ENCODE measurements at places on chromosomes 3 and 15.
A peak's percentile ranks its signal among the peaks of the same experiment; 100 is the strongest.

- DNase-seq, result no peak
Measured at GRCh38 chr15:76056931-76057330, 2.9 kb upstream of the TMEM266 start.

GRCh38 chr3:43748179-43748578, 57.4 kb downstream of the ABHD5 start:
- no peak for DNase-seq

GRCh38 chr3:21750080-21750696, 822 bp downstream of the ZNF385D start:
- DNase-seq, result no peak

DNA sequence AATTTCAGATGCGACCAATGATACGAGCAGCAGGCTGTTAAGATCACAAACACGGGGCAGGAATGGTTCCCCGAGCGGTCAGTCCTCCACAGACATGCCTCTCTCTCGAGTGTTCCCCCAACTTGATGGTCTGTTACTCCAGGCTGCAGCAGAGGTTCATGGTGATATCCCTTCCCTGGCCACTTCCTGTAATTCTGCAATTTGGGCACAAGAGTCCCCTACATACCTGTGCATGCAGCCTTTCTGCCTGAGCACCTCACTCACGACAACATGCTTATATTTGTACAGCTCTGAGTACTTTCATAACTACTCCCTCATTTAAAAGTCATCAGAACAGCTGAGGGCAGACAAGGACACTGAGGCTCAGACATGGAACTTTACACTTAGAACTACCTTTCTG, 408.1 kb upstream of the NR2F2 start:
- DNase-seq, result no peak

GRCh38 chr15:26941489-26941888, 29.5 kb upstream of the GABRG3 start:
- DNase-seq, result no peak

DNA sequence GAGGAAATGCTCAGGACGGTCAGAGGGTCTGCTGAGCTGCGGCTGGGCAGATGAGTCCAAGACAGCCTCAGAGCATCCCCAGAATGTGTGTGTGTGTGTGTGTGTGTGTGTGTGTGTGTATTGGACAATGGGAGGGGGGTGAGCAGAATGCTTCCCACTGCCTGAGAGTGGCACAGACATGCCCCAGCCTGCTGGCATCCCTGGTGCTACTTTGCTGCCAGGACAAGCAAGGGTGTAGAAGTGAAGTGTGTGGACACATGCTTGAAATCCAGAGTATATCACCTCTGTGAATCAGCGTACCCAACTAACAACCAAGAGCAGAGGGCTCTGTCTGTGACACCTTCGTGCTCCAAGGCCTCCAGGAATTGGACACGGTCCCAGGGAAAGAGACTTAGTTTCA, 76.3 kb downstream of the SLC9A9 start:
- no peak for DNase-seq

DNA sequence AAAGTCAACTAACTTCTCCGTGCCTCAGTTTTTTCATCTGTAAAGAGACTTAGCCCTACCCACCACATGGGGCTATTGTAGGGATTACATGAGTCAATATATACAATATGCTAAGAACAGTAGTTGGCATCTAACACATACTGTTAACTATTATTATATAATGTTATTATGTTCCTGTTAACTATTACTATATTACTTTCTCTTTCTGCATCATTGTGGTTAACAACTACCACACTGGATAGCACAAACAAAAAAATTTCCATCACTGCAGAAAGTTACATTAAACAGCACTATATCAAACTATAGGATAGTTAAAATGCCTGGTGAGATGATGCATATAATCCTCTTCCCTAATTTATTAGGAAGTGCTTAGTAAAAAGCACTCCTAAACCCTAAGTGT, 23.7 kb downstream of the STAG1 start:
- DNase-seq, result no peak

DNA sequence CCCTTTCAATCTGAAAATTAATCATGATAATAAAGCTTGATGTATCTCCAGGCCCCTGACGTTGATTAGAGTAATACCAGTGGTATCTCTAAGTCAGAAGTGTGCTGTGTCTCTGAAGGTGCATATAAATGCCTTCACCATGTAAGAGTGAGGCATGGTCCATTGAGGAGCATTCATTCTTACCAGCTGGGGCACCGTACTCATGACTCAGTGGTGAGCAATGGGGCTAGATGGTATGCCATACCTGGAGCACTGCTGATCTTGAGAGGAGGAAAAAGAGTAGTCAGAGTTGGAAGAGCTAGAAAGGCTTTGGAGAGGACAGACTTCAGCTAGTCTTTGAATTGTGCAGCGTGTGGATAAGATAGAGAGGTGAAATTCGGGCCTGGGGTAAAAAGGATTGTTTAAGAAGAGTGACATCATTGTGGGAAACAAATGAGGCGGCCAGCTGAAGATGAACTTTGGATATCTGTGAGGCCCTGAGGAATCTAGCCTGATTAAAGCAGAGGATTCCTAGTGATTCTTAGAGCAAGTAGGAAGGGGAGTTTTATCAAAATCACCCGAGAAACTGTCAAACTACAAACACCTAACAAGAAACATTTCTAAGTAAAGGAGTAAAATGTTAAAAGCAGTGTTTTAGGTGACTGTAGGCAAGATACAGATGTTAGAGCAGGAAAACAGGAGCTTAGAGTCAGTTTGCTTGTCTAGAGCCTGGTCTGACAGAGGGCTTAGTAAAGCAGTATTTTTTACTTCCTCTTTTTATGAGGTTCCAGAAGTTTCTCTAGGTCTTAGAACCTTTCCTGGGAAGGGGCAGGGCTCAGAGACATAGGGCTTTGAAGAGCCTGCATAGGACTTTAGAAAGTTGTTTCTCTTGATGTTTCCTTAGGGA, 13.6 kb downstream of the TMOD3 start:
- no peak for DNase-seq

DNA sequence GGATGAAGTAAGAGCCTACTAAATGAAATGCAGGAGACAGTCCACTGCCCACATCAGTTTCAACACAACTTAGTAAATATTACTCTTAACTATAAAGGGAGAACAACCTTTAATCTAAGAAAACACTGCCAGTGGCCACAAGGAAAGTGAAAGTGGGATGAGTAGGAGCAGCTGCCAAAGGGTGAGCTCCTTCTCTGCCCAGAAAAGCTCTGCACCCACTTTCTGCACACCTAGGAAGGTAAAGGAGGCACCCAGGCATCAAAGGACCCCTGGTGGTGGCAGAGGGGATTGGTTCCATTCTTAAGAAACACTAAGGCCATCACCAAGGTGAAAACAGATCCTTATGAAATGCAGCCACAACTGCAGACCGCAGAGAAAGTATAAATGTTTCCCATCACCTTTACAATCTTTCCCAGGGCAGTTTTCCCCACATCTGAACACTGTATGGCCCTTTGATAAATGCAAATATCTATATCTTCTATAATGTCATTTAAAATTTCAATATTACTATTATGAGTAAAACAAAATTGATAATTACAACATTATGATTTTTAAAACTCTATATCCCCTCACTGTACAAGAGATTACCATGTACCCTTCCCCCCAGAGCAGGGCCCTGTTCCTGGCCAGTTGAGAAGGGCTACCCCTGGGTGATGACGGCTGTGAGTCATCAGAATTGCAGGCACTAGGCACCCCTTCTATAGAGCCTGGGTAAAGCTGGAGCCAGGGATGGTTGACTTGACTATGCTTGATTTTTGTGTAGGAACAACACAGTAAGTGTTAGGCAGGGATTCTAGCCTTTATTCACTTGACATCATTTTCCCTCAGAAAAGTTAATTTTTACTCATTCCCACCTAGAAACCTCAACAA, 92.0 kb downstream of the SNRK start:
- DNase-seq, result no peak

DNA sequence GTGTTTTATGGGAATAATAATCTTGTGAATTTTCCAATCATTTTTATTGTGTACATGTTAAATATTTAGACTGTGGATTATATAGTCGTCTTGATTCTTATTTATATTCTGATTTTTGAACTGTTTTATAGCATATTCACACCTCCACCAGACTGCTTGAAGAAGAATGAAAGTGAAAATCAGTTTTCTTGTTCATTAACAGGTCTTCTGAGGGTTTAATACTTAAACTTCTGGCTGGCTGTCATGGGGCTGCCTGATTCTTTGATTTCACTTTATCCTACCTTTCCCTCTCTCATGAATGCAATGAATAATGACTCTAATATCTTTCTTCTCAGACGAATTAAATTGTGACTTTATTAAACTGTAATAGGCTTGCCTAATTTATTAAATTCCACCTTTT, 56.2 kb downstream of the ATP2C1 start:
- no peak for DNase-seq

- no peak for DNase-seq
Measured at GRCh38 chr3:100869787-100870186, 123.4 kb downstream of the ABI3BP start.

GRCh38 chr3:132911741-132912415, 126.3 kb upstream of the TMEM108 start:
- no peak for DNase-seq

DNA sequence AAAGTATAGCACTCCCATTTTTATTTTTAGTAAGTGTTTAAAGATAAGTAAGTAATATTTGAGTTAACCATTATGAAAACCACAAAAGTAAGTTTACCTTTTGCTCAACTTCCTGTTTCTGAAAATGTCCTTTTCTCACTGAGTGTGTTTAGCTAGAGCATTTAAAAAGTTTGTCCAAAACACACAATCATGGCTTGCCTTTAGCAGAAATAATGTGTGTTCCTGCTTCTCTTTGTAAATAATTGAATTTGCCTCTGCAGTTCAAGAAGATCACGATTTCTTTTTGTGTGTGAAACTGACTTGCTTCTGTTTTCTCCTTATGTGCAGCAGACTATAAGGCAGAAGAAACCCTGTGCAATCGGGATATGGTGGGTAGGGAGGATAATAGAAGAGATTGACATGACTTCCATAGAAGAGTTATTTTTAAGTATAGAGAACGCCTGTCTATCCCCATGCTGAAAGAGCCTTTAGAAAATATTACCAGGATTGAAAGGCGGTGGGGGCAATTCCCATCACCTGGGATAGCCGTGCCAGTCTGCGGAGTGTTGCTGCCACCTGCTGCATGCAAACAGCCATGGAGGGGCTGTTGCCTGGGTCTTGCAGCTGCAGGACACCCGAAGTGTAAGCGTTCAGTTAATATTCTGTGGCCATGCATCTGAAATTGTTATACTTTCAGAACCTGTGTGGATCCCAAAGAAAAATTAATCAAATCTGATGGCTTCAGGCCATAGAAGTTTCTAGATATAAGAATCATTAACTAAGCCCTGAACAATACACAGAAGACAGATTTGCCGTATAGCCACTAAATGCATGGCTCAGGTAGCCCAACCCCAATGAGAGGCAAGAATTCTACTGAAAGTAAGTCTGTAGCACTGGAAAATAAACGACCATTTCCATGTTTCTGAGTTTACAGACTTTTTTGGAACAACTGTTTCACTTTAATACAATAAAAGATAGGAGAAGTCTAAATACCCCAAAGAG, 2.4 kb upstream of the CD96 start:
- peak; percentile 69 for DNase-seq
